Ovary (tissue), 10 donors: ENCODE measurements at places on chromosomes 13 and 19. TPM values are rescaled to one million over a fixed set of nuclear protein-coding genes. Genes with fewer than 3 reads are reported as not detected.
A peak's percentile ranks its signal among the peaks of the same experiment; 100 is the strongest.

DNA sequence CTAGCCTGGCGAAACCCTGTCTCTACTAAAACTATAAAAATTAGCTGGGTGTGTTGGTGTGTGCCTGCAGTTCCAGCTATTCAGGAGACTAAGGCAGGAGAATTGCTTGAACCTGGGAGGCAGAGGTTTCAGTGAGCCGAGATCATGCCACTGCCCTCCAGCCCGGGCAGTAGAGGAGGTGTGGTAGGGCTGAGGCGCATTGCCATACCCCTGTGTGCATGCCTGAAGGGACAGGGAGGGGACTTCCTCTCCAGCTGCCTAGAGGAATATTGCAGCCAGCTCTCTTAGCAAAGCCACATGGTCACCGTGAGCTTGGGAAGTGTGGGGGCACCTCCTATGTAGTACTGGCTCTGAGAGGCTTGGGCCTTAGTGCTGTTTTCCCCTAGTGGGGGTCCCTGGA, 29.2 kb upstream of the PEPD start:
- H3K4me3 ChIP-seq, result no peak overlapping the region
- no peaks in the 10 kb centered on the region for H3K36me3 ChIP-seq
- peaks cover 10% of the 10 kb centered on the region for H3K4me1 ChIP-seq
- no peak for DNase-seq

- no peaks in the 10 kb centered on the region for H3K27me3 ChIP-seq
- H3K27ac ChIP-seq, result no peak within 1 kb of the TSS
- no peak within 1 kb of the TSS for H3K4me3 ChIP-seq
Measured at GRCh38 chr19:6333439-6333838, at the start of gene ACER1. ACER1 (minus strand) TSS chr19:6333612; CDS start chr19:6333551, 61 bp downstream.

DNA sequence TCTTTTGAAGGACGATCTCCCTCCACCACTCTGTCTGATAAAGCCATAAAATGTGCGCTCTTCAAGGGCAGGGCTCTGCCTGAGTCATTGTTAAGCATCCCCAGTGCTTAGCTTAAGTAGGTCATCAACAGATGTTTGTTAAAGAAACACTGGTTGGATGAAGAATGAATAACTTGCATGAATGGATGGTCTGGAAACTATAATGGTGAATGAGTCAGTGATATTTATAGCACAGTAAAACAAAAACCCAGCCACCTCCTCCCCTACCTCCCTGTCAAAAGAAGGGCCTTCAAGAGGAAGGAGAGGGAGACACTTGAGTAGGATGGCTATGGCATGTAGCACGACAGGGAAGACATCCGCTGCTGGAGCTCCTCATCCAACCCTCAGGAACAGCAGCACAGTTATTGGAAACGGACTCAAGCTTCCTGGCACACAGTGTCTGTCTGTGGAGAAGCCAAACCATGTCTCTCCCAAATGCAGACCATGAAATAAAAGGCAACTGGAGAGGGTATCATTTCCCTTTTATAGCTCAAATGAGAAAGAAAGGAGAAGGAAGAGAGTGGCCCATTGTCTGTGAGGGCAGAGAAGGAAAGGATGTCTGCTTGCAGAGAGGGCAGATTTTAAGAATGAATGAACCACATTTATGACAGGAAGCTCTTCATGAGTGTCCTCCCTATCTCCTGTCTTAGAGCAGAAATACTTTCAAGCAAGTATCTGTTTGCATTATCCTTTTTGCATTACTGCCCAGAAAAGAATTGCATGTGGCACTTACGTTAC, 183.5 kb upstream of the UBL3 start:
- no peak overlapping the region for H3K4me3 ChIP-seq
- no peaks in the 10 kb centered on the region for H3K36me3 ChIP-seq
- no peaks in the 10 kb centered on the region for H3K27me3 ChIP-seq
- DNase-seq, result no peak
- H3K27ac ChIP-seq, result no peak overlapping the region
- no peaks in the 10 kb centered on the region for H3K4me1 ChIP-seq

DNA sequence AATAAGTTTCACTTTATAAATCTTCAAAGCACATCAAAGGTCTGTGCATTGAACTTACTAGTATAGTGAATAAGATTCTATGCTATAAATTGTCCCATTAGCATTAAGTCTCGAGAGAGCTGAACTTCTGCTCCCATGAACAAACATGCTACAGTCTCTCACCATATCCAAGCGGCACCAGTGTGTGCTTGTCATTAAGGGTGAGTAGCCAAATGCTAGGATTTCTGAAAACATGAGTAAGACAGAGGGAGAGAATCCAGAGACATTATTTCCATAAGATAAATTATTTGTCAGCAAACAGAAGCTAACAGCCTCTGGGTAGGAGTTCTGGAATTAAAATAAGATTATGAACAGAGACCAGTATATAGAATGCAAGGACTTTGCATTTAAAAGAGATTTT, 2882.5 kb downstream of the PCDH9 start:
- H3K4me3 ChIP-seq, result no peak overlapping the region
- DNase-seq, result no peak
- H3K27me3 ChIP-seq, result peaks cover 2% of the 10 kb centered on the region
- H3K27ac ChIP-seq, result no peak overlapping the region

GRCh38 chr13:75316427-75316826, 165.5 kb downstream of the TBC1D4 start:
- no peak overlapping the region for H3K4me3 ChIP-seq
- no peaks in the 10 kb centered on the region for H3K4me1 ChIP-seq
- H3K36me3 ChIP-seq, result no peaks in the 10 kb centered on the region
- no peak overlapping the region for H3K27ac ChIP-seq

- H3K27ac ChIP-seq, result no peak overlapping the region
- no peak for DNase-seq
- no peak overlapping the region for H3K4me3 ChIP-seq
- no peaks in the 10 kb centered on the region for H3K27me3 ChIP-seq
Measured at GRCh38 chr13:79602936-79603335, 122.0 kb downstream of the NDFIP2 start.

- peaks cover 2% of the 10 kb centered on the region for H3K4me1 ChIP-seq
- no peaks in the 10 kb centered on the region for H3K27me3 ChIP-seq
- no peak overlapping the region for H3K4me3 ChIP-seq
- no peak for DNase-seq
- H3K27ac ChIP-seq, result no peak overlapping the region
Measured at GRCh38 chr13:97921176-97921816, 32.2 kb upstream of the IPO5 start.

- DNase-seq, result no peak
- H3K36me3 ChIP-seq, result no peaks in the 10 kb centered on the region
- peaks cover 7% of the 10 kb centered on the region for H3K4me1 ChIP-seq
- H3K27me3 ChIP-seq, result no peaks in the 10 kb centered on the region
- H3K27ac ChIP-seq, result no peak overlapping the region
- no peak overlapping the region for H3K4me3 ChIP-seq
Measured at GRCh38 chr19:5006201-5006600, 37.3 kb downstream of the KDM4B start.

DNA sequence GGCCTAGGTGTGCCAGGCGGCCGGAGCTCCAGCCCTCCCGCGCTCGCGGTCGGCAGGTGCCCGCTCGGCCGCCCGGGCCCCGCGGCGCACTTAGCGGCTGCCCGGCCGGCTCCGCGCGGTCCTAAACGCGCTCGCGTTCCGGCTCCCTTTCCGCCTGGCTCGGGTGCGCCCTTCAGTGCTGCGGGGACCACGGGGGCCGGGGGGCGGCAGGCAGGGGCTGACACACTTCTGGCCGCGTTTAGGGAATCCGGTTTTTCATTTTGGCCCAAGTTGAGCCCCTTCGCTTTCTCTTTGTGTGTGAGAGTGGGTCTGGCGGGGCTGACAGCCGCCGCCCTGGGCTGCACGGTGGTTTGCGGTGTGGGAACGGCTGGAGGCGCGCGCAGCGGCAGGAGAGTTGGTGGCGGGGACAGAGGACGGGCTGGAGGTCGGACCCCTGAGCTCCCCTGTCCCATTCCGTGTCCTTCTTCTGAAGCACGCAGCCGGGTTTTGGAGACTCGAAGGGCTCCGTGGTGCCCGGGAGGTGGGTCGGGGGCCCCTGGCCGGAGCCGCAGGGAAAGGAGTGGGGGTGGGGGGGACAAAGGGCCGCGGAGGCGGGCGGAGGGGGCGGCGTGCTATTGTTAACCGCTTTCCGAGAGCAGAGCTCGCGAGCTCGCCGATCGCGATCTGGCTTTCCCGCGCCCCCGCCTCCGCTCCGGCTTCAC, 3.1 kb downstream of the FGF9 start:
- DNase-seq, result no peak
- no peak overlapping the region for H3K27ac ChIP-seq
- H3K4me1 ChIP-seq, result peaks cover 9% of the 10 kb centered on the region
- no peaks in the 10 kb centered on the region for H3K27me3 ChIP-seq
- H3K4me3 ChIP-seq, result peak overlapping the region; percentile 61

DNA sequence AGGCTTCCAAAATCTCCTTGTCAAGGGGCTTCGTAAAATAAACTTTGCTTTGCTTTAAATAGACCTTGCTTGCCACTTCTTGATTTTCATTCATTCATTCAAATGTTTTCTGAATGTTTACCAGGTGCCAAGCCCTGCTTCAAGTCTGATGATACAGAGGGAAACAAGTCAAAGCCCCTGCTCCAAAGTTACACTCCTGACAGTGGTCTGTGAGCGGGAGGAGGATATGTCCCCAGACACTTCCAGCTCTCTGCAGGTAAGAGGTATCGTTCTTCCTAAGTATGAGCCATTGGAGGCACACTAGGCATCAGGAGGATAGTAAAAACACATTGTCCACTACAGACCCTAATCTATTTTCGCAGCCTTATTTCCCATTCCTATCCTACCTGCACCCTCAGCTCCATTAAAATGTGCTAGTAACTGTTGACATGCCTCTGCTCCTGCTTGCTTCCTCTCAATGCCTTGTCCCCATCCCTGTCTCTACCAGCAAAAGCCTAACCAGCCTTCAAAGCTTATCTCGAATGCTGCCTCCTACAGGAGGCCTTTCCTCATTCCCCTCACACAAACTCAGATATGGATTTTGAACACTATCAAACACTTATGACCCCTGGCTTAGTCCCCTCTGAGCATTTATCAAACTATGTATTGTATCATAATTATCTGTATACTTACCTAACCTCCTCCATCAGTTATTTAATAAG, 6.2 kb upstream of the WBP4 start:
- peaks cover 11% of the 10 kb centered on the region for H3K4me1 ChIP-seq
- H3K36me3 ChIP-seq, result no peaks in the 10 kb centered on the region
- H3K27ac ChIP-seq, result no peak overlapping the region
- H3K27me3 ChIP-seq, result no peaks in the 10 kb centered on the region
- DNase-seq, result no peak
- H3K4me3 ChIP-seq, result no peak overlapping the region

DNA sequence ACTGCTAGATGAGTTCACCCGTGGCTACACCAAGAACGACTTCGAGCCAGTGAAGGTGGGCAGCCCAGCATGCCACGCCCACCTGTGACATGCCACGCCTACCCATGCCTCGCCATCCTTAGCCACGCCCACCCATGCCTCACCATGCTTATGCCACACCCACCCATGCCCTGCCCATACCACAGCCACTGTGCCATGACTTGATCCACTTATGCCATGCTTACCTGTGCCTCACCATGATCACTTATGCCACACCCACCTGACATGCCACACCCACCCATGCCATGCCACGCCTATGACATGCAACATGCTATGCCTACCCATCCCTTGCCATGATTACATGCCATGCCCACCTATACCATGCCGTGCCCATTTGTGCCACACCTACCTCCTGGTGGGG, 12.9 kb upstream of the USE1 start:
- DNase-seq, result no peak
- no peak overlapping the region for H3K4me3 ChIP-seq
- no peaks in the 10 kb centered on the region for H3K36me3 ChIP-seq

DNA sequence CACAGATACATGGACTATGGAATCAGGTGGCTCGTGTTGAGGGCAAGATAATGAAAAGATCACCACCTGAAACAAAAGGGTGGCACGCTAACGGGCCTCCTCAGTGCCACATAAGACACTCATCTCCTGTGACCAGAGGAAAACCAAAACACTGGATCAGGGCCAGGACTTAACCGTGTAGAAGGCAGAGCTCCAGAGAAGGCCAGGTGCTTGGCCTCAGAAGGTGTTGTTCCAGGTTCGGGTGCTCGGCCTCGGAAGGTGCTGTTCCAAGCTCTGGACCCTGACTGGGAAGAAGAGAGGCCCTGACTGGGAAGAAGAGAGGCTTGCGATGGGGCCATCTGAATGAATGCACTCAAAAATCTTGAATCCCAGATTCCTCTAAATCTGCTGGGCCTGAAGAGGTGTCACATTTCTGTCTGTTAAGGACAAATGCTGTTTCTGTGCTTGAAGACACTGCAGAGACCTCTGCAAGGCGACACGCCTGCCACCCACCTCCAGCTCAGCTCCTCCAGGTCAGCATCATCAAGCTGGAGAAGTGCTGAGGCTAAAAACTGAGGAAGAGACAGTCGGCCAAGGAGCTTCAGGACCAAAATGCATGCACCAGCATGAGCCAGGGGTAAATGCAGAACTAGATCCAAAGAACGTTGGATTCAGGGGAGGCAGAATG, 2.7 kb upstream of the RASA3 start:
- H3K4me3 ChIP-seq, result no peak overlapping the region
- no peak overlapping the region for H3K27ac ChIP-seq
- DNase-seq, result no peak
- no peaks in the 10 kb centered on the region for H3K27me3 ChIP-seq
- H3K36me3 ChIP-seq, result no peaks in the 10 kb centered on the region

GRCh38 chr13:77036279-77036678, 9.3 kb upstream of the FBXL3 start:
- peak overlapping the region; percentile 52 for H3K27ac ChIP-seq
- H3K4me3 ChIP-seq, result no peak overlapping the region
- no peaks in the 10 kb centered on the region for H3K27me3 ChIP-seq
- H3K36me3 ChIP-seq, result no peaks in the 10 kb centered on the region

DNA sequence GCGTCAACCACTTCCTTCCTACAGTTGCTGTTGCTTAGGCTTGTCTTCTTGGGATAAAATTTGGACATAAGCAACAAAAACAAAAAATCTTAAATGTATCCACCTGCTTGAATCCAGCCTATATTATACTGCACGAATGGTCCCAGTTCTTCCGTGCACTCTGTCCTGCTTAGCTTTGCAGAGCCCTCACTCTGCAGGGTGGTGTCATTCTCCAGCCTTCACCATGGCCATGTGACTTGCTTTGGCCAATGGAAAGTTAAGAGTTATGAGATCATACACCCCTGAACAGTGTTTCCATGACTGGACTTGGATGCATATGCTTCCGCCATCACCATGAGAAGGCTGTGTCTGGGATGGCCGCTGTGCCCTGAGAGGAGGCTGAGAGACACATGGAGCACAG, 27.4 kb upstream of the SACS start:
- H3K4me3 ChIP-seq, result no peak overlapping the region
- no peak overlapping the region for H3K27ac ChIP-seq
- no peaks in the 10 kb centered on the region for H3K27me3 ChIP-seq
- H3K36me3 ChIP-seq, result no peaks in the 10 kb centered on the region
- H3K4me1 ChIP-seq, result no peaks in the 10 kb centered on the region

- H3K4me3 ChIP-seq, result no peak overlapping the region
- no peak overlapping the region for H3K27ac ChIP-seq
- H3K4me1 ChIP-seq, result no peaks in the 10 kb centered on the region
- H3K36me3 ChIP-seq, result no peaks in the 10 kb centered on the region
- no peak for DNase-seq
- no peaks in the 10 kb centered on the region for H3K27me3 ChIP-seq
Measured at GRCh38 chr19:11950312-11950711, 14.5 kb upstream of the ZNF763 start.

GRCh38 chr19:12047868-12048267, 4.9 kb downstream of the ZNF878 start:
- DNase-seq, result no peak
- H3K4me1 ChIP-seq, result peaks cover 3% of the 10 kb centered on the region
- no peaks in the 10 kb centered on the region for H3K27me3 ChIP-seq
- no peak overlapping the region for H3K27ac ChIP-seq
- H3K36me3 ChIP-seq, result no peaks in the 10 kb centered on the region
- no peak overlapping the region for H3K4me3 ChIP-seq

Gene EDDM13
- not detected for polyA plus RNA-seq

Gene PSG5
- polyA plus RNA-seq, result not detected

Gene C2CD4C
- 0.12 TPM for polyA plus RNA-seq

Gene CCDC194
- 1.2 TPM for polyA plus RNA-seq

Gene TBXA2R
- 1.5 TPM for polyA plus RNA-seq

Gene RAX2
- polyA plus RNA-seq, result not detected

Gene MAG
- 1.1 TPM for polyA plus RNA-seq

Gene NCAN
- not detected for polyA plus RNA-seq

Gene SOX1
- not detected for polyA plus RNA-seq
